ENCODE measurements at places on chromosomes 11 and 22. TPM values are rescaled to one million over a fixed set of nuclear protein-coding genes. Genes with fewer than 3 reads are reported as not detected.
A peak's percentile ranks its signal among the peaks of the same experiment; 100 is the strongest.

WNT7B gene
- 15.7 TPM for total RNA-seq

OR8D1 gene
- total RNA-seq, result not detected

CCDC88B gene
- 1.7 TPM for total RNA-seq

SIDT2 gene
- total RNA-seq, result 5.1 TPM

NCR3LG1 gene
- 1.5 TPM for total RNA-seq

FGF4 gene
- total RNA-seq, result not detected

KRTAP5-2 gene
- not detected for total RNA-seq

SOX6 gene
- 3.0 TPM for total RNA-seq

MS4A7 gene
- not detected for total RNA-seq

LIF gene
- 33.3 TPM for total RNA-seq

GRCh38 chr11:78633516-78634310 is 59.0 kb upstream of the NARS2 start:
- no peak for DNase-seq

- no peak for DNase-seq
These were observed 890.5 kb upstream of the ANO3 start for GRCh38 chr11:25441421-25441820.

- DNase-seq, result no peak
These were observed 17.4 kb upstream of the TMEM135 start for GRCh38 chr11:87020336-87020735.

DNA sequence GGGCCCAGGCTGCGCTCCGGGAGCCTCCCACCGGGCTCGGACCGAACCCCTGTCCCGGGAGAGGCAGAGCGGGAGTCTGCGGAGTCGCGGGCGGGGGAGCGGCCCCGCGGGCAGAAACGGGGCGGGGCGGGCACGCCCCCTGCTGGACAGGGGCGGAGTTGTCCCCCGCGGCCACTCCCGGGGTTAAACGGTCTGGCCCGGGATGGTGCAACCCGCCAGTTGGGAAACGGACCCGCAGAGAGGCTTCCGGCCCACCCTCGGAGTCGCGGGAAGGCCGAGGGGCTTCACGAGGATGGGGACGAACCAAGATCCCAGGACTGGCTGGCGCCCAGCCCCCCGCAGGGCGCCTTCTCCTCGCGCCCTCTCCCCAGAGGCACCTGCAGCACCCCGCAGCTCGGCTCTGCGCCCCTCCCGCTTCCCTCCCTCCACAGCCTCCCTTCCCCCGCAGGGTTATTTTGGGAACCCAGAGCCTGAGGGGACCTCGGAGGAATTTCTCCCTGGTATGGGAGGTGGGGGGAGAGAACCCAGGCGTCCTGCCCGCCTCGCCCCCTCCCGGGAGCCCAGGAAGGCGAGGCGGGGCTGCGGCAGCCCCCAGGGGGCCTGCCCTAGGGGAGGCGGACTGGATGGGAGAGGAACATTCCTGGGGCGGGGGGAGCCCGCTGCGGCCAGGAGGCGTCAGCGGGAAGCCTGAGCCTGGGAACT is 902 bp downstream of the RASGRP2 start:
- DNase-seq, result peak; percentile 58

- DNase-seq, result no peak
These were observed 8.7 kb downstream of the UBASH3B start for GRCh38 chr11:122664188-122664587.

DNA sequence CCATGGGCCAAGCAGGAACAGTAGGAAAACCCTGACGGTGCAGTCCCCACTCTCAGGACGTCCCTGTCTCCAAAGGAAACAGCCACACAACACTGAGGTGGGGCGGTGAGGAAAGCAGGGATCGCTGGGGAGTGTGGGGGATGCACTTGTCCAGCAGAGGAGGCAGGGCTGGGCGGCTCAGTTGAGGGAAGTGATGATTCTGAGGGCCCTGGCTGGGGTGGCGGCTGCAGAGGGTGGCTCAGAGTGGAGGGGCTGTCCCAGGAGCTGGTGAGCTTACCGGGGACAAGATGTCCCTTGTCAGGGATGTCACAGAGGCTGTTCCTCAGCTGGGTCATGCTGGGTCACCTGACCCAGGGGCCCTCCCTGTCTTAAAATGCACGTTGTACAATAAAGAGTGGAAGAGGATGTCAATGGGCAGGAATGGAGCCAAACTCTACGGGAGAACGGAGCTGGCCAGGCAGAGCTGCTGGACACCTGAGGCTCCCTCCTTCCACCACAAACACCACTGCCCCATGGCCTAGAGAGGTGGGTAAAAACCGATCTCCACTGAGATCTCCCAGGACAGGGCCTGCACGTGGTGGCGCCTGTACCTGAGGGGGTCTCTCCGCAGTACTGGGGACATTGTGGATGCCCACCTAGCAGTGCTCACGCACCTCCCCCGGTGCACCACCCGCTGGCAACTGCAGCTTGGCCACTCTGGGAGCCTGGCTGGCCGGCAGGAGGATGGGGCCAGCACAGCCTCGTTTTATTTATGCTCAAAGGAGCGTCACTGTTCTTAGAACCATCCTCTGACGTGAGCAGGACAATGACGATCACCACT is 9.7 kb upstream of the EFCAB6 start:
- DNase-seq, result no peak

DNA sequence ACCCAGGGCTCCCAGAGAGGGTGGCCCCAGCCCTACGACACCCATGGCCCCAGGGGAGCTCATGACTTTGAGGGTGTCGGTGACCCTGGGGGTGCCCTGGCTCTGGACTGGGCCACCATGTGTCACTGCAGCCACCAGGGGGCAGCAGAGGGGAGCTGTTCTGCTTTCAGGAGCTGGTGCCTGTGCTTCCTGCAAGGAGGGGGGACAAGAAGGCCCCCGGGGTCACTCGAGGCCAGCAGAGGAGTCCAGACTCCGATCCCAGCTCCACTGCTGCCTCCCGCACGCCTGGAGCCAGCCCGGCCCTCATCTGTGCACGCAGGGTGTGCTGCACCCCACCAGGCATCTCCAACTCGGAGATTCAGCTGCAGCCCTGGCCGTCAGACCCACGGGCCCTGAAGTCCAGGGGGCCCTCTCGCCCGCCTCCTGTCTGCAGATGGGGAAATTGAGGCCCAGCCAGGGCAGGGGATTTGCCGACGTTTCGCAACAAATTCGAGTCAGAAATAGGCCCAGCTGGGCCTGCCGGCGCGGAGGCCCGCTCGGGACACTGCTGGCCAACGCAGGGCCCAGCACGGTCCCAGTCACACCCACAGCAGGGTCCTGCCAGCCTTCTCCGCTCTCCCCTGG is 29.5 kb upstream of the WNT7B start:
- DNase-seq, result peak; percentile 90

GRCh38 chr11:115709297-115709696 is 205.1 kb upstream of the CADM1 start:
- no peak for DNase-seq

- DNase-seq, result no peak
These were observed 63.7 kb downstream of the LIF start for GRCh38 chr22:30182815-30183214.

DNA sequence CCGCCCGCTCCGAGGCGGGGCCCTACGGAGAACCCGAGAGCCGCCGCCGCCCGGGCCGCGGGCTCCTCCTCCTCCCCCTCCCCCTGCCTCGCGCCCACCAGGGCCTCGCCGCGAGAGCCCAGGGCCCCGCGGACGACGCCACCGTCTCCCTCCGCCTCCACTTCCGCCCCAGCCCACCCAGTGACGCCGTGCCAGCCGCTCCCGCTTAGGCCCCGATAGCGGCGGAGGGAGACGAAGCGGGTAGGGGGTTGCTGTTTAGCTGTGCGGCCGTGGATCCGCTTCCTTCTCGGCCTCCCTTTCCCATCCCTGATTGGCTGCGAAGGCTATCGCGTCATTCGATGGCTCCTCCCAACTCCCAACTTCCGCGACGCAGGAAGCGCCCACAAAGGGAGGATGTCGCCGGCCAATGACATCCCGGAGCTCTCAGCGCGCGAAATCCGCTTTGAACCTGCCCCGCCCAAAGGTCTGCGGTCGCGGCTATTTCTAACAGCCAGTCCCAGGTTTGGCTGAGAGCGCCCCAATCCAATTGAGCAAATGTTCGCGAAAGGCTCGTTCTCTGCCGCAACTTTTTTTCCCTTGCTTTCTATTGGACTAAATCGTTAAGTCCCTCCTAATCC is at the start of gene FAM76B:
Gene FAM76B, minus strand, starts transcription at position 277 of the 617 bp plus-strand sequence. CDS start 304 bp downstream, outside the sequence.
- DNase-seq, result peak; percentile 99

GRCh38 chr22:47114813-47115517 is 352.5 kb downstream of the TBC1D22A start:
- DNase-seq, result no peak

- no peak for DNase-seq
These were observed 27.5 kb downstream of the ARVCF start for GRCh38 chr22:19988965-19989724.

DNA sequence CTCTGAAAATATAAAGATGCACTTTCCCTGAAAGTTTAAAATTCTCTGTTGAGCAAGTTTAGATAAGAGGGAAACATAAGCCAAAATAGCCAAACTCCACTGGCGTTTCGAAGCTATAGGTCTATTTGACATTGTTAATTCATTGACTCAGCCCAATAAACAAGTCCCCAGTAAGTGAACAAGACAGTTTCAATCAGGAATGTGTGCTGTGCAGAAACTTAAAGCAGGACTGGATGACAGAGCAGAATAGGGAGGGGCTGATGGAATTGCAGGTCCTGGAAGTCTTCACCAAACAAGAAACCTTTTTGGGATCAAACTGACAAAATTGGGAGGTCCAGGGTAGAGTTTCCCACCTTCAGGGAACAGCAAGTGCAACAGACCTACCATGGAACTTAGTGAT is 8.9 kb upstream of the KDM4E start:
- DNase-seq, result no peak

- DNase-seq, result no peak
These were observed 3.5 kb downstream of the ME3 start for GRCh38 chr11:86668929-86669328.

DNA sequence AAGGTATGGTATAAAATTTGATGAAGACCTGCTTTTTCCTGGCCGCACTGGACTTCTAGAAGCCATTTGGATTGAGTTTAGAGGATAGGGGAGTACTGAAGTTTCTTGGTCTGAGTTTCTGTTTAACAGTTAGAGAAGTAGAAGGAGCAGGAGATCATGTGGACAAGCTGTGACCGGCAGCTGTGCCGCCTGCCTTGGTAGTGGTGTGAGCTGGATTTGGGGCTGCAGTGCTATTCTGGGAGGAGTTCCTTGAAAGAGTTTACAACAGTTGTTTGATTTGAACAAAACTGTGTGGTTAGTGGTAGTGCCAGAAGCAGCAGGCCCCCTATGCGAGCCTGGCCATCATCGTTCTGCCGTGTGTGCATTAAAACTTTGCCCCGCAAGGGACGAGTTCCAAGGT is 105.2 kb downstream of the PDHX start:
- DNase-seq, result no peak

DNA sequence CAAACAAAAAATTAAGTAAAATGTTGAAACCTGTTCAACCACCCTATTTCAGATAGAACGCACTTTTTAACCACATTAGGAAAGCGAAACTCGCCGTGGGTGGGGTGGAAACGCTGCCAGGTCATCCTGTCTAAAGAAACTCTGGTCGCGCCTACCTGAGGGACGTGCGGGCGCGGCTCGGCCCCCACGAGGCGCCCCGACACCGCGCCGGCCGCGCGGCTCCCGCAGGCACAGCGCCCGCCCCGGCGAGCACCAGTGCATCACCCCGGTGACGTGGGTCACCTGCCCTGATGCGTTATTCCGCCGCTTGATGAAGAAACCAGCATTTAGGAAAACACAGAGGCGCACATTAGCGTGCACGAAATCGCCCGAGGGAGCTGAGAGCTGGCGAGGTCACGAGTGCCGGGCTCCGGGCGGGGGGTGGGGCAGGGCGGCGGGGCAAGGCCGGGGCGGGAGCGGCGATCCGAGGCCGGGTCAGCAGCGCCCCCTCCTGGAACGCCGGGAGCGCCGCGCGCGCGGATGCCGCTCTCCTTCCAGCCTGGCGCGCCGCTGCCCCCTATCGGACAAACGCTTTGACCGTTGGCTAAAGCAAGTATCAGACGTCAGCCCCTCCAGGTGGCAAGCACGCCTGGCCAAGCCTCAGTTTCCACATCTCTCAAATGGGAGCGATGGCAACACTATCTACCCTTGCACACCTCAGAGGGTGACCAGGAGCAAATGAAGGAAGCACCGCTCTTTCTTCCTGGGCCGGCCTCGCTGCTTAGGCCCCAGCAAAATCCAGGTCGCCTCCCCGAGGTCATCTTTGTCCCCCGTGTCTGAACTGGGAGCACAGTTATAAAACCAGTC is 15.7 kb upstream of the SNX32 start:
- peak; percentile 90 for DNase-seq

GRCh38 chr22:19125011-19125410 is 2.8 kb upstream of the DGCR2 start:
- DNase-seq, result no peak

Measured in Daoy (cell line).